ENCODE measurements at places on chromosomes 2 and 18.
A peak's percentile ranks its signal among the peaks of the same experiment; 100 is the strongest.

DNA sequence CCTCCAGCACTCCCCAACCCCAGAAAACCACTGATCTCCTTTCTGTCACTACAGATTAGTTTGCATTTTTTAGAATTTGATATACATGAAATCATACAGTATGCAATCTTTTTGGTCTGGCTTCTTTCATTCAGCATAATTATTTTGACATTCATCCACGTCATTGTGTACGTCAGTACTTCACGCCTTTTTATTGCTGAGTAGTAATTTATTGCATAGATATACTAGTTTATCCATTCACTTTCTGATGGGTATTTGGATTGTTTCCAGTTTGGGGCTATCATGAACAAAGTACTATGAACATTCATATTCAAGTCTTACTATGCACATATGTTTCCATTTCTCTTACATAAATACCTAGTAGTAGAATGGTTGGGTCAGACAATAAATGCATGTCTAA, 20.1 kb upstream of the CHN1 start:
- no peak for DNase-seq

DNA sequence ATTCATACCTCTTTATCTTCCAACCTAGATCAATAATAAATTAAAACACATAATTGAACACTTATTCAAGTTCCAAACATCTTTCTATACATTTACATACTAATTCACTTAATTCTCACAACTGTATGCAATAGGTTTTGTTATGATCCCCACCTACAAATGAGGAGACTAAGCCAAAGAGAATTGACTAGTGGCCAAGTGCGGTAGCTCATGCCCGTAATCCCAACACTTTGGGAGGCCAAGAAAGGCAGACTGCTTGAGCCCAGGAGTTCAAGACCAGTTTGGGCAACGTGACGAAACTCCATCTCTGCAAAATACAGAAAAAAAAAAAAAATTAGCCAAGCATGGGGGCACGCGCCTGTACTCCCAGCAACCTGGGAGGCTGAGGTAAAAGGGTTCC, 36.8 kb downstream of the KCNG3 start:
- no peak for DNase-seq

GRCh38 chr18:62919109-62919838, 203.9 kb downstream of the PHLPP1 start:
- DNase-seq: no peak

GRCh38 chr2:109157563-109158105, 28.6 kb downstream of the SH3RF3 start:
- DNase-seq: no peak

DNA sequence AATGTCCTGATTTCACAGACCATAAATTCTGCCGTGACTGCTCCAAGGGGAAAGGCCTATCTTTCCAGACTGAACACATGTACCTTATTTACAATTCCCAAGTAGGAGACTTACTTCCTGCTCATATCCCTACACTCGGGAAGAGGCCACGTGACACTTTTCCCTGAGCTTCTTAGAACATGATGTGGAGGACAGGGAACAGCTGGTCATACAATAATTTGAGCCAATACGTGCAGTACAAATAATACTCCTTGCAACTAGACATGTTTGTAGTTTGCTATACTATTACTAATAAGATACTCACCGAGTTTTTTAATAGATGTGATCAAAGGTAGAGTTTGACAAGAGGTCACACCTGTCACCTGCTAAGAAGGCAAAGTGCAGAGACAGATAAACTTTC, 256.4 kb downstream of the SP3 start:
- DNase-seq: no peak

- no peak for DNase-seq
Measured at GRCh38 chr2:68404893-68405799, 40.1 kb downstream of the PLEK start.

- DNase-seq: no peak
Measured at GRCh38 chr2:155701721-155702120, 630.8 kb downstream of the NR4A2 start.

DNA sequence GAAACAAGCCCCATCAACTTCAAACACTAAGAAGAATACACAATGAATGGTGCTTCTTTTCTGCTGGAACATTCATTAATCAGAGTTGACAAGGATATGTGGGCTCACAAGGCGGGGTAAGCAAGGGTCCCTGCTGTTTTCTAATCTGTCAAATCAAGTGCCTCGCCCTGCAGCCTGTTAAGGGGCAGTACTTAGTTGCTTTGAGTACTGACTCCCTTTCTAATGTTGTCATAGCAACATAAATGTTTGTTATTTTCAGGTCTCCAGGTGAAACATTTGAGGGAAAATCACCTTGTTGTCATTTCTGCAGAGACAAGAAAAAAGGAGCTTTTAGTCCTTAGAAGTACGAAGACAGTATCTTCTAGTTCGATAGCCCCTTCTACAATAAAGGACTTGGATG, 284.7 kb upstream of the PKDCC start:
- DNase-seq: no peak

DNA sequence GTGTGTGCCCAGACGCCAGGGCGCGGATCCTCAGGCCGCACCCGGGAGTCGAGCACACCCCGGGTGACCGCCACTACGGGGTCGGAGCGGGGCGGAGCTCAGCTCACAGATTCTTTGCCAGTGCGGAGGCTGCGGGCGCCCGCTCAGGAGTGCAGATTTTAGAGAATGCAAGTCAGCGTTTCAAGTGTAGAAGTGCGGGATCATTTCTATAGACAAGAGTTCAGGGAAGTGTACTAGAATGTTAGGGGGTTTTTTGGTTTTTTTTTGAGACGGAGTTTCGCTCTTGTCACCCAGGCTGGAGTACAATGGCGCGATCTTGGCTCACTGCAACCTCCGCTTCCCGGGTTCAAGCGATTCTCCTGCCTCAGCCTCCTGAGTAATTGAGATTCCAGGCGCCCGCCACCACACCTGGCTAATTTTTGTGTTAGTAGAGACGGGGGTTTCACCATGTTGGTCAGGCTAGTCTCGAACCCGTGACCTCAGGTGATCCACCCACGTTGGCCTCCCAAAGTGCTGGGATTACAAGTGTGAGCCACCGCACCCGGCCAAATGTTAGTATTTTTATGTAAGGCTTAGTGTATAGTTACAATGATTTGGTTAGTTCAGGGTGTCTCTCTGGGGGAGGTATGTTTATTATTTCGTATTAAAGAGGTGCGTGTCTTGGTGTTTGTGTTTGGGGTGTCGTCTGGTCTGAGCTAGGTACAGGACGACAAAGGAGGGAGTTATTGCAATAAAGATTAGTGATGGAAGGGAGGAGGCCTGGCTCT, 619 bp upstream of the FAM168B start:
- no peak for DNase-seq

- DNase-seq: no peak
Measured at GRCh38 chr2:95312543-95313201, 15.5 kb downstream of the KCNIP3 start.

- DNase-seq: no peak
Measured at GRCh38 chr2:170740660-170741059, 25.5 kb downstream of the SP5 start.

DNA sequence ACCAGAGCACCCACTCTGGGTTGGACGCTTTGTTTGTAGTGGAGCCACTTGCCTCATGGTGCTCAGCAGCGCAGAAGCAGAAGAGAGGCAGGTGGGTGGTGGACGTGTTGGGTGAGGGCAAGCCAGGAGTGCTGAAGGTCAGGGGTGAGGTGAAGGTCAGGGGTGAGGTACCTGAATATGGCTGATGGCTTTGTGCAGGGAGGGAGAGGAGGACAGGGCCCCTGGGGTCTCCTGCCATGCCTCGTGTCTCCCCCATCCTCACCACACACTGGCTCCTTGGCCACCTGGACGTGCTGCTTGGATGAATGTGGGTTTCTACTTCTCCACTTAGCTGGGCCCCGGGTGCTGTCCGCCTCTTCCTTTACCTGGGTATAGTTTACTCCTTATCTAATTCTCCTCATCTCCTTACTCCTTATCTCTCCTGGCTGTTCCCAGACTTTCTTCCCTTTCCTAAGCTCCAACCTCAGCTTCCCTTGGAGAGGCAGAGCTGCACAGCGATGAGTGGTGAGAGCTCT, 68.1 kb downstream of the DYSF start:
- DNase-seq: no peak

DNA sequence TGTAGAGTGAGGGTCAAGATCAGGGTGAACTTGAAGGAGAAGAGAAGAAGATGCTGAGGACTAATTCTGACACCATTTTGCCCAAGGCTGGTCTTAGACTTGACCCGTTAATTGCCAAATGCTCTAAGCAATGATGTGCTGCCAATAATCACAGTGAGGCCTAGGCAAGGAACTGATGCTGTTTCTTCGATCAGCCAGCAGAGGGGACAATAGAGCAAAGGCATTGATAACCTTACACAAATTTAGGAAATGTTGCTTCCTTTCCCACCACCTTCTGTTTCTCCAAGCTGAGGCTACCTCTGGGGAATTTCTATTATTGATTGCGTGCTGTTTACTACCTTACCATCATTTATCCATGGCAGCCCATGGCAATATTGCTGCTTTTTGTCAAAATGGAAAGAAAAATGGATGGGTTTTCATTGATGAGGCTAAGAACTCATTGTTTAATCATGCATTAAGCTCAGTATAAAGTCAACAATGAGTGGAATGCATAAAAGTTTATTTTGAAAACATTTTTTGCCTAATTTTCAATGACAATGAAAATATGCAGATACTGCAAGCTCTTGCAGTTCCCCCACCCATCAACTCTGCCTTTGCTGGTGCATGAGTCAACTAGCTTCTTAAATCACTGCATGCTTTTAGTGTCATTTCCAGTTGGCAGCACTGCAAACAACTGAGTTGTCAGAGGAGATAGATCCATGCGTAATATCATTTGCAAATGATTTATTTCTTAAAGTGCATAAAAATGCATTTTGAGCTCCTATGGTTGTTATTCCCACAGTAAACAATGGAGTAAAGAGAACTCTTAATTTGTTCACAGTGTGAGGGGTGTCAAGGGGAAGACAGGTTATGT, 116.4 kb upstream of the NYAP2 start:
- peak; percentile 9 for DNase-seq

DNA sequence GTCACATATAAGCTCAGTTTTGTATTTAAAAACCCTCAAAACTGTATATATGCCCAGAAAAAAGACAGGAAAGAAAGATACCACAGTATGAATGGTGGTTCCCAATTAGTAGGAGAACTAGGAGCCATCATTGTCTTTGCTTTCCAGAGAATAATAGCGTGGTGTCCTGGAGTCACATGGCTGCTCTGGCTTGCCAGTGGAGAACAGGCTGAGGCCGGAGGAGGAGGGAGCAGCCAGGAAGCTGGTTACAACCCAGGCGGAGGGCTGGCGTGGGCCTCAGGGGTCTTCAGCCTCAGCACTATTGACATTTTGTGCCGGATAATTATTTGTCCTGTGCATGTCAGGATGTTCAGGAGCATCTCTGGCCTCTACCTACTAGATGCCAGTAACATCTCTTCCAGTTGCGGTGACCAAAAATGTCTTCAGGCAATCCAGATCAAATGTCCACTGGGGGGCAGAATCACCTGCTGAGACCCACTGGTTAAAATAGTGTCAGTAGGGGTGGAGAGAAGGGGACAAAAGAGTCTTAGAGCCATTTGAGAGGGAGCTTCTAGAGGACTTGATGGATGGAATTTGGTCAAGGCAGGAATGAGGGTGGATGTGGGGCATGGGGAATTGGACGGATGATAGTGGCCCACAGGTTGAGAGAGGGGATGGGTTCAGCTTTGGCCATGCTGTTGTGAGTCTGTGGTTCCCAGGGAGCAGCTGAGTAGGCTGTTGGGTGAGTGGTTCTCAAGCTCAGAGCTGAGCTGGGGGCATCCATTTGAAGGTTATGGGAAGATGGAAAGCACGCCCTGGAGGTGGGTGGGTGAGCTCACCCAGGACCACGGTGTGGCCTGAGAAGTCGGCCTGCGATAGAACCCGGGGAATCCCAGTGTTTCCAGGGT, 144.9 kb downstream of the AGAP1 start:
- DNase-seq: no peak

- peak; percentile 33 for DNase-seq
Measured at GRCh38 chr2:237026981-237027711, 58.5 kb upstream of the COPS8 start.

DNA sequence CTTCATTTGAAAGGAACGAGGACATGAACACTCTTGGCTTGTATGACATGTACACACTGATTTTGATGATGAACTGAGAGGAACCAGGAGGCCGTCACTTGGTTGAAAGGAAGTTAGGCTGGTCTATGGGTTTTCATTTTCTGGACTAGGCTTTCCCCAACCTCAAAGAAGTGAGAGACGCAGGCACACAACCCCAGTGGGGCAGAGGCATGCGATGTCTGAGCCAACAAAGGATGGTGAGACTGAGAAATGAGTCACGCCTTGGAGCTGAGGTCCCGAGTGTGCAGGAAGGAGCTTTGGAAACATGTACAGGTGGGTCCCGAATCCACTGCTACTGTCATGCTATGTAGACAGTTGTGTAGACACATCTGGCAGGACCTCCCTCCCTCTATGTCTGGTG, 24.1 kb downstream of the SIGLEC15 start:
- no peak for DNase-seq
